ENCODE measurements at places on chromosomes 12 and 14.

DNA sequence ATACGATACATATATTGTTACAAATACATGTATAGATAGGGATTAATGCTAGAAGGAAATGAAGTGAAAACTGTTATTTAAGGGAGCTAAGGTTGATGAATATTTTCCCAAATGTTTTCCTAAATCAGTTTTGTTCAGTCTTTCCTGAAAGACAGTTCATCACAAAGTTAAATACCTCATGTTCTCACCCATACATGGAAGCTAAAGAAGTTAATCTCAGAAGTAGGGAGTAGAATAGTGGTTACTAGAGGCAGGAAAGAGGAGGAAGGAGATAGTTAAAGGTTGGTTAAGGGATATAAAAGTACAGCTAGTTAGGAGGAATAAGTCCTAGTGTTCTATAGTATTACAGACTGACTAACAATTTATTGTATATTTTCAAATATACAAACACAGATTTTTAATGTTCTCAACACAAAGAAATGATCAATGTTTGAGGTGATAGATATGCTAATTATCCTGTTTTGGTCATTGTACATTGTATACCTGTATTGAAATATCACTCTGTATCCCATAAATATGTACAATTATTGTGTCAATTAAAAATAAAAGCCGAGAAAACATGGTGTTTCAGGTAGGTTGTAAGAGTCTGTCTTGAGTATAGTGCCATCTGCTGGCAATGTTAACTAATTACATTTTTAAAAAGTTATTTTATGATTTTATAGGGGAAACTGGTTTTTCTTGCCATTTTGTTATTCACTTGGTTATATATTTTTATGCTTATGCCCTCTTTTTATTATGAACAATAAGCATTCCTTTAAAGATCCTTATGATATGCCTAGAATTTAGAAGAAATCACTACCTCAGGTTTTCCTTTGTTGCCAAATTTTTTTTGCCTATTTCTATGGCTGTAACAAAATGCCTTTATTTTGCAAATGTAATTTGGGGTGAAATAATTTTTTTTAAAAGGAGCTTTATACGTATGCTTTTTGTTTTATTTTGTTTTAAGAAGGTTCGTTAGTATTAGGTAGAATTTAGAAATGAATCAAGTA is 26.9 kb downstream of the ZDHHC17 start:
- peak; percentile 57 for DNase-seq

- DNase-seq, result no peak
Observed at GRCh38 chr12:105978276-105978675, 160.5 kb downstream of the NUAK1 start.

GRCh38 chr14:61478971-61479473 is 157.6 kb downstream of the PRKCH start:
- no peak for DNase-seq

- no peak for DNase-seq
Observed at GRCh38 chr14:90587918-90588317, 191.1 kb downstream of the CALM1 start.

DNA sequence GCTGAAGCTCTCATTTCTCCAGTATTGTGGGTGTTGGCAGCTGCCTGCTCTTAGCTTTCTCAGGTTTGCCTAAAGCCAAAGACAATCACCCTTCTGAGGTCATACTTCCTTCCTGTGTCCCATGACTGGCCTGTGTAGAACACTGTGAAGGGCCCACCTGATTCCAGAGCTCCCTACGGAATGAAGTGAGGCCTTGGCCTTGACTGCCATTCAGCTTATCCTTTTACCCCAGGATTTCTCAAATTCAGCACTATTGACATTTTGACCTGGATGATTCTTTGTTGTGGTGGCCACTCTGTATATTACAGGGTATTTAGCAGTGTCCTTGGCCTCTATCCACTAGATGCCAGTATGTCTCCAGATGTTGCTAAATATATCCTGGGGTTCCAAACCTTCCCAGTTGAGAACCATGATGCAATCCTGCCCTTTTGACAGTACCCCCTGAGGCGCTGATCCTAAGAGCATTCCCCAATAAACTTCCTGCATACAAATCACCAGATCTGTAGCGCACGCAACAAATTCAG is 112.3 kb upstream of the KRR1 start:
- no peak for DNase-seq

GRCh38 chr14:73789989-73790581 is 61.5 kb upstream of the PTGR2 start:
- no peak for DNase-seq

DNA sequence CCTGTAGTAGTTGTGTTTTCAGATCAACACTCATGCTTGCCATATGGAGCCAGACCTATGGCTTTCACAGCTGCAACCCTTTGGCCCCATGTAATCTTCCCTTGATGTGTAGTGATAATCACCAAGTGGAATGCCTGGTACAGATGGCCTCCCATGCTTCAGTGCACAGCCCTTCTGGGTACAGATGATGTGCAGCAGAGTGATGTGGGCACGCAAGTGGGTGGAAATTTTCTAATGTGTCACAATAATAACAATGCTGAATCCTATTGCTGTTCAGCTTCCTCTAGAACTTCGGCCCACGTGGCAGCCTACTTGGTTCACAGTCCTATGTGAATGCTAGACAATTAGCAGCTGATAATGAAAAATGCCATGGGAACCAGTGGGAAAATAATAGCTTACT is 188.1 kb downstream of the SNAPC1 start:
- DNase-seq, result no peak

Data from erythroblast (primary cell).